ENCODE measurements at places on chromosomes 6 and 20.
A peak's percentile ranks its signal among the peaks of the same experiment; 100 is the strongest.

GRCh38 chr6:74585753-74586152 lies 620.1 kb downstream of the COL12A1 start:
- DNase-seq, result no peak

DNA sequence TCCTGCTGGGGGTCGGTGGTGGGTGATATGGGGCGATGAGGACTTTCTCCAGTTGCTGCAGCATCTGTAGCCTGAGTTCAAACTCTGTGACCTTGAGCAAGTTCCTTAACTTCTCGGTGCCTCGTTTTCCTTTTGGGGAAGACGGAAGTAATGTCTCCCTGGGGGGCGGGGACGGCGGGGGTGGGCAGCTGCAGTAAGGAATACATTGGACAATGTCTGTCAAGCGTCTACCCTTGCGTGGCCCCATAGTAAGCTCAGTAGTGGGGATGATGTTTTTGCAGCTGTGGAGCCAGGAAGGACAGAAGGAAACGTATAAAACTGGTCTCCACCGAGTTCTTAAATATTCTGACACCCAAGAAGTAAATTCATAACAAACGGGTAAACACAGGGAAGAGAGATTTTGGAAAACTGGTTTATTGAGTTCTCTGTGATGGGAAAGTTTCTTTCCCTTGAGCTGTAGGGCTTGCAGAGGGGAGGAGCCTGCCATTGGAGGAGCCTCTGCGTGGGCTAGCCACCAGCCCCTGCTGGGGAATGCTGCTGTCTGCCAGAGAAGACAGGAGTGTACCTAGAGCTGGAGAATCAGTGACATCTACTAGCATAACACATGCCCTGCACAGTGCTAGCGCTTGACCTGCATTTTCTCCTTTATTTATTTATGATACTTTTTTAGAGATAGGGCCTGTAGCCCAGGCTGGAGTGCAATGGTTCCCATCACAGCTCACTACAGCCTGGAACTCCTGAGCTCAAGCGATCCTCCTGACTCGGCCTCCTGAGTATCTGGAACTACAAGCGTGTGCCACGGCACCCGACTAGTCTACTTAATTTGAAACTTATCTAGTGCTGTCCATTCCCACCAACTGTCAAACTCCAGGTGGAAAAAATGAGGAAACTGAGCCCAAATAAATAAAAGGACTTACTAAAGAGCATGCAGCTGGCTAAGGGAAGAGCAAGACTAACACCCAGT lies 1.2 kb upstream of the ACSS1 start:
- no peak for DNase-seq

- DNase-seq, result no peak
These were observed 2.4 kb downstream of the PHF3 start for GRCh38 chr6:63637865-63638445.

- DNase-seq, result no peak
These were observed 149.7 kb downstream of the ASCC3 start for GRCh38 chr6:100731411-100731810.

DNA sequence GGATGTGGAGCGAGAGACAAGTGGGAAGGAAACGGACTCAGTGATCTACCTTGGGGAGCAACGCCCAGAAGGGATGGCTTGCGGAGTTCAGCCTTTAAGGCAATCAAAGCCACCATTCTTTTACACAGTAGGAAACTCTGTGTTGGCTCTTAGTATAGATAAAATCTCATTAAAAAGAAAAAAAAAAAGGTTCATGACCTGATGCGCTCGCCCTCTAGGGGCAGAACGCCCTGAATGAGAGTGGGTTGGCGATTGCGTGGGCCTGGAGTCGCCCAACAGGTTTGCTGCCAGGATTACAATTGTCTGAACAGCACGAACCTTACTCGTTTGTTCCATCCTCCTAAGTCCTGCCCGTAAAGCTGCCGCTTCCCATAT lies 1.2 kb downstream of the TPD52L1 start:
- peak; percentile 18 for DNase-seq

GRCh38 chr6:158558415-158559306 lies 1.2 kb upstream of the TMEM181 start:
- no peak for DNase-seq

GRCh38 chr6:111617149-111617548 lies 11.5 kb upstream of the TRAF3IP2 start:
- no peak for DNase-seq

GRCh38 chr20:2656471-2657117 lies 4.2 kb downstream of the NOP56 start:
- no peak for DNase-seq

- no peak for DNase-seq
These were observed 156.2 kb downstream of the KIF16B start for GRCh38 chr20:16417001-16417400.

DNA sequence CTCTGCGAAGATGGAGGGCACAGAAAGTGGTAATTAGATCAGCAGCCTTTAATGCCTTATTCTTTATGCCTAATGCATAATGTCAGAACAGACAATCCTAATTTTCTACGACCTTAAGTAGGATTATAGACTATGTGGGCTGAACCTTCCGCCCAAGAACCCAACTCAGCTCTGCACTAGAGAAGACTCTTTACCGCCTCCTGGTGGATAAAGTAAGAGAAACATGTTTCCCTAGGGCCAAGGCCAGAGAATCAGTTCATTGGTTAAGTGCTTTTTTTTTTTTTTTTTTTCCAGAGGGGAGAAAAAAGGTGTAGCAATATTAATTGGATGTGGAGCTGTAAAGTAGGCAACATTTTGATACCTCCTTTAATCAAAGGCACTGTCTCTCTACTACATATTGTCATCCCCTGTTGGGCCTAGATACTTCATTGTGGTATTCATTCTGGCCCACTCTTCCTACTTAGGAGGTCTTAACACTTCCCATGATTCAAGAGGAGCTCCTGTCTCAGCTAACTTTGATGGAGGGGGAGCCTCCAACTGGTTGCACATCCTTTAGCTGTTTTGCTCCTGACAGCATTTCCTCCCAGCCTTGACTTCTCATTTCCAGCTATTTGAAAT lies 124.9 kb upstream of the NRN1 start:
- no peak for DNase-seq

DNA sequence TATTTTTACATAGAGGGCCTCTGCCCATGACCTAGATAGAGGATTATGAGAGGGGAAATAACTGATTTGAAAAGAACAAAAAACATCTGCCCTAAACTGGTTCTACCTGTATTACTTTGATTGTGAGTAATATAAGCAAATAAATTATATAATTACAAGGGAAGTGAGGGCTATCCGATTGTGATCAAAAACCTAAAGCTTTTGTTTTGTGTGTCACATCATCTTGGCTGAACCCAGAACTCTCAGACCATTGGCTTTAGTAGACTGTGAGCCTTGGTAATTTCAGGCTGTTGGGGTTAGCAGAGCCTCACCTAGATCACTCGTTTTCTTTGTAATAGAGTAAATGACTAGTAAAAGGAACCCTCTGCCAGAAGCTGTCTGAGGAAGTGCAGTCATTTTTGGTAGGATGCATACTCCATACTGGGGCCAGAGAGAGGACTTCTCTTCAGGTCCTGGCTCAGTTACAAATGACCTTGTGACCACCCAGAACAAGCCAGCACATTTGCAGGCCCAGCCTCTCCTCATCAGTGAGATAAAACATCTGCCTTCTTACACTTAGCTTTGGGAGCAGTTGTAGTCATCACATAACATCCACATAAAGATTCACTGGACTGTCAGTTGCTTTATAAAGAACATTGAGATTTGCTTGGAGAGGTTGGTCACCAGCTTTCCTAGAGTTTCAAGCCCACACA lies 13.5 kb downstream of the STK35 start:
- no peak for DNase-seq

DNA sequence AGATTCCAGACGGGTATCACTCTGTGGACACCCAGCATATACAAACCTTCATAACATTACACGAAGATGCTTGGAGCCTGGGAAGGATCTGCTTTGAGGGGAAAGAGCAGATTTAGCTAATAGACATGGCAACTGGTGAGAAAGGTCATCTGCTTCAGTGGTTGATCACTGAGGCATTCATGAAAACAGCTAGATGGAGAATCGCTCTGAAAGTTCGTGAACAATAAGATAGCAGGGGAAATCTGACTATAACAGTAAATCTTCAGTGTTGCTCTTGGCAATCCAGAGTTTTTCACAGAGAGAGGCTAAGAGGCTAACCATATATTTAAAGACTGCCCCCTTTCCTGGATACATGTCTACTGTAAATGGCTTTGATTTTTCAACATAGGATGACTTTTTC lies 245.3 kb downstream of the FARS2 start:
- DNase-seq, result no peak

- no peak for DNase-seq
These were observed 195.1 kb downstream of the PKHD1 start for GRCh38 chr6:51892339-51892738.

- DNase-seq, result no peak
These were observed 71.6 kb upstream of the FBXL4 start for GRCh38 chr6:99019381-99019780.

DNA sequence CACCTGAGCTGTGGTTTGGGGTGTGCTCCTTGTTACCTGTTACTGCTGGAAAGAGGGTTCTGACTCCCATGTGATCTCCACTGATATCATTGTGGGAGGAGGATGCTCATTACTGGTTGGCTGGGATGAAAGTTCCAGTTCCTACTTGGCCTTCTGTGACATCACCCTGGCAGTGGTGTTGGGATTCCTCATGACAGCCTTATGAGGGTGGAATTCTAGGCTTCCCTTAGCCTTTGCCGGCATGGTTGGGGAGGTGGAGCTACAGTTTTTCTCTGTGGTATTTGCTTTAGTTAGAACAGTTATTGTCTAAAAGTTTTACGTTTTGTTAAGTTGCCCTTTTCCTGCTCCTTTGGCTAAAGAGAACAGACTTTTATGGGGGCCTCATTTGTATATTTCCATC lies 112.1 kb downstream of the AFG1L start:
- no peak for DNase-seq

DNA sequence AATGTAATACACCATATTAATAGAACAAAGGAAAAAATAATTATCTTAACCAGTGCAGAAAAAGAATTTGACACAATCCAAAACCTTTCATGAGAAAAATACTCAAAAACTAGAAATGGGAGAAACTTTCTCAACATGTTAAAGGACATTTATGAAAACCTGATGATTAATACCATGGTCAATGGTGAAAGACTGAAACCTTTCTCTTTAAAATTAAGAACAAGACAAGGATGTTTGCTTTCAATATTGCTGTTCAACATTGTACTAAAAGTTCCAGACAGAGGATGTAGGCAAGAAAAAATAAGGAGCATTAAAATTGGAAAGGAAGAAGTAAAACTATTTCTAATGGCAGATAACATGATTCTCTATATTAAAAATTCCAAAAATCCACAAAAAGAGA lies 981.3 kb upstream of the FLRT3 start:
- DNase-seq, result no peak

- no peak for DNase-seq
These were observed 27.4 kb upstream of the SCRT2 start for GRCh38 chr20:703006-703405.

DNA sequence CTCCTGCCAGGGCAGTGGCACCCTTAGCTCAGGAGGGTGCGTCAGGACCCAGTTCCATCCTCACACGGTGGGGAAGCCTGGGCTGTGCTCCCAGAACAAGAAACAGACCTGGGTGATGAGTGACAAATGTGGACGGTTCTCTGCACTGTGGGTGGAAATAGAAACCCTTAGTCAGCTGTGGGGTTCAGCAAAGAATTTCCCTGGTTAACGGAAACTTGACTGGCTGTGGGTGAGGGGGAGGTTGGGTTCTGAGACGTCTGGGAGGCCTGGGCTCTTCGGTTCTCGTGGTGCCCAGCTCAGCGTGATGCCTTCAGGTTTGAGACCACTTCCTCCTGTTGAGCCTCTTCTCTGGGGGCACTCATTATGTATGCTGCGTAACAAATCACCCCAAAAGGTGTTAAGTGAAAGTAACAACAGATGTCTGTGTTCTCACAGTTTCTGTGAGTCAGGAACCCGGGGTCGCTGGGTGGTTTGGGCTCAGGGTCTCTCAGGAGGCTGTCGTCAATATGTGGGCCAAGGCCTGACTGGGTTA lies 53.1 kb upstream of the FAM83D start:
- no peak for DNase-seq

DNA sequence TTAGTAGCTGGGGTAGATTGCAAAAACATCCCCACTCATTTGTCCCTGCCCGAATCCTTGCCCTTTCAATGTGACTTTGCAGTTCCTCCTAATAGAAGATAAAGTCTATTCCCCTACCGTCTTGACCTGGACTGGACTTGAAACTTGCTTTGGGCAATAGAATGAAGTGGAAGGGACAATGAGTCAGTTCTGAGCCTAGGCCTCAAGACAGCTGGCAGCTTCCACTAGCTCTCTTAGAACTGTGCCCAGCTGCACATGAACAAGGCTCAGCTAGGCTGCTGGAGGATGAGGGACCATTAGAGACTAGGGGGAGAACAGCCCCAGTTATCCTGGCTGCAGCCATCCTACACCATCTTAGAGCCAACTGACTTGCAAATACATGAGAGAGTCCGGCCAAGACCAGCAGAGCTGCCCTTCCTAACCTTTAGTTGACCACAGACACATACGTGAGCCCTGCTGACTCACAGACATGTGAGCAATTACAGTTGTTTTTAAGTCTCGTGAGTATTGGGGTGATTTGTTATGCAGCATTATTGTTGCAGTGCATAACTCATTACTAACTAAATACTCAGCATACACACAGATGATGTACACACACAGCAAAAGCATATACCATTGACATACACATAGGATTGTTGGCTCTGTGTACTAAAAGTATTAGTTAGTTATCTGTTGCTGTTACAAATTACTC lies 105.5 kb downstream of the DHX35 start:
- DNase-seq, result no peak

DNA sequence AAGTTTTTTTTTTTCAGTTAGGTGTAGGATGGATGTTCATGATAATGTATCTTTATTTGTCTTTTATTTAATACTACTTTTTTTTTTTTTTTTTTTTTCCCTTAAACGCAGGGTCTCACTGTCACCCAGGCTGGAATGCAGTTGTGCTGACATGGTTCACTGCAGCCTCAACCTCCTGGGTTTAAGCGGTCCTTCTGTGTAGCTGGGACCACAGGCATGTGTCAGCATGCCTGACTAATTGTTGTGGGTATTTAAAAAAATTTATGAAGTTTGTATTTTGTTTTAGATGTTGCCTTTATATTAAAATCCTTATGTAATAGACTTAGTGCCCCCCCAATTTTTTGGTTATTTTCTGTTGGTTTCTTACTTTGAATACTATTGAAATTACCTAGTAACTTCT lies 42.6 kb downstream of the NCOA3 start:
- DNase-seq, result no peak

GRCh38 chr6:75748003-75748742 lies 866 bp upstream of the MYO6 start:
- DNase-seq, result no peak

- DNase-seq, result peak; percentile 58
These were observed 355.8 kb upstream of the SASH1 start for GRCh38 chr6:147986846-147987245.

- no peak for DNase-seq
These were observed 907.5 kb downstream of the C6orf118 start for GRCh38 chr6:164401871-164402270.

DNA sequence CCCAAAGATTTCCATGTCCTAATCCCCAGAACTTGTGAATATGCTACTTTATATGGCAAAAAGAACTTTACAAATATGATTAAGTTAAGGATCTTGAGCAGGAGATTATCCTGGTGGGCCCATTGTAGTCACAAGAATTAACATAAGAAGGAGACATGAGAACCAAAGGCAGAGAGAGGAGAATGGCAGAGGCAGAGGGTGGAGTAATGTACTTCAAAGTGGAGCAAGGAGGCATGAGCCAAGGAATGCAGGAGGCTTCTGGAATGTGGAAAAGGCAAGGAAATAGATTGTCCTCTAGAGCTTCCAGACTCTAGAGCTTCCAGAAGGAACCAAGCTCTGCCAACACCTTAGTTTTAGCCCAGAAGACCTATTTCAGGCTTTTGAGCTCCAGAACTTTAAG lies 147.4 kb downstream of the MOXD1 start:
- no peak for DNase-seq
